ENCODE measurements at places on chromosomes 11 and 22. TPM values are rescaled to one million over a fixed set of nuclear protein-coding genes. Genes with fewer than 3 reads are reported as not detected.

Gene PTGDR2
- 0.85 TPM for total RNA-seq

Gene MIAT
- total RNA-seq, result 0.50 TPM

Gene KIF18A
- 2.4 TPM for total RNA-seq

Gene MUC15
- total RNA-seq, result 21.9 TPM

Gene CDC45
- 4.1 TPM for total RNA-seq

Gene POGLUT3
- total RNA-seq, result 18.0 TPM

Gene ZNF280A
- not detected for total RNA-seq

Gene CDC42BPG
- 26.9 TPM for total RNA-seq

Gene TSSK2
- not detected for total RNA-seq

Gene TBX10
- not detected for total RNA-seq

Gene PRR33
- total RNA-seq, result not detected

Gene APOA4
- not detected for total RNA-seq

Gene MISFA
- not detected for total RNA-seq

GRCh38 chr11:104003491-104003890, 32.9 kb upstream of the DDI1 start:
- H3K27ac ChIP-seq, result no peak overlapping the region
- H3K4me3 ChIP-seq, result no peak overlapping the region
- DNase-seq, result no peak
- no peaks in the 10 kb centered on the region for H3K27me3 ChIP-seq
- H3K36me3 ChIP-seq, result no peaks in the 10 kb centered on the region

DNA sequence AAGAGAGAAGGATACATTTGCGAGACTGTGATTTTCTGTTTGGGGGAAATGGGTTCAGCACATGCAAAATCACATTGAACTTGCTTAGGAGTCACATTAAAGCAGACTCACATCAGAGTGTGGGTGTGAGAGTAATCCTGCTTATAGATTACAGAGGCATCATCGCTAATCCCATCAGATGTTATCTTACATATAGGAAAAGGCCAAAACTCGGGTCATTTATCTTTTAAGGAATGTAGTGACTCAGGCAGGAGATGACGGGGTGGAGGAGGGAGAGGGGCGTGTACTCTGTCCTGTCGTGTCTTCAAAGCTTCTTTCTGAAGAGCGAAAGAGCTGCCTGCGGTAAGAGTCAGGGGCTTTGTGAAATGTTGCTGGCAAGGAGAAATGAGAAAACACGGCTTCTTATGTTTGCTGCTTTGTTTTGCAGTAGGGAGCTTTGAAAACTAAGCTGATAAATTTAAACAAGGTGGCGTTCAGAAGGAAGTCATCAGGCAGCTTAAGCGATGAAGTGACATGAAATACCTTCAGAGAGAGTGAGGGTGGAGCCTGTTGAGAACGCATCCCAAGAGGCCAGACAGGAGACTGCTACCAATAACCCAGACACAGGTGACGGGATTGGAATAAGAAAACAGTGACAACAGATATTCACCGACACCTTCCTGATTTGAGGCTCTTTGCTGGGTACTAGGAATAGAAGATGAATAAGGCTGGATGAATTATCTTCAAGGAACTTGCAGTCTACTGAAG, 2.2 kb upstream of the C11orf16 start:
- H3K27ac ChIP-seq, result no peak overlapping the region
- no peaks in the 10 kb centered on the region for H3K36me3 ChIP-seq
- H3K27me3 ChIP-seq, result no peaks in the 10 kb centered on the region

GRCh38 chr22:33871935-33872334, 48.3 kb downstream of the LARGE1 start:
- peaks cover 6% of the 10 kb centered on the region for H3K4me1 ChIP-seq
- DNase-seq, result no peak
- H3K27me3 ChIP-seq, result no peaks in the 10 kb centered on the region
- no peak overlapping the region for H3K4me3 ChIP-seq
- H3K36me3 ChIP-seq, result no peaks in the 10 kb centered on the region

DNA sequence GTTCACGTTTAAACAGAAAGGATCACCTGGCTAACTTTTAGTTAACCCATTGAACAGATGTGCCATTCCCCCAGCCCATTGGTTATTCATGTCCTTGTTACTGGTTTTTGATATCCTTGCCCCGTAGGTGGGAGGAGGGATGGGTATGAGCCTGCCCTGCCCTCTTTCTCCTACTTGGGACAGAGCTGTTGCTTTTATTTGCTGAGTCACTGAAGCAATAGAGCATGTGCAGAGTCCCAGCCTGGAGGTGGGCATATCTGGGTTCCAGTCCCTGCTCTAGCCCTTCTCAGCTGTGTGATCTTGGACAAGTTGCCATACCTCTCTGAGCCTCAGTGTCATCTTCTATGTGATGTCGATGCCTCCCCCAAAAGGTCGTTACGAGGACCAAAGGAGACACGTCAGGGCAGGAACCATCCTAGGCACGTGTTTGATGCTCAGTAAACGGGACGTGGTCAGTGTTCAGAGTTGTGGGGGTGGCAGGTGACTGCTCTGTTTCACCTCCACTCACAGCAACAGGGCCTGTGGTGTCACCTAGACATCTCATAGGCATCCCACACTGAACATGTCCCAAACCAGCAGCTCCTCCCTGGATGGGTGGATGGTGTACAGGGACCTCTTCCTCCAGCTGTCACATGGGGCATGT, 61.0 kb downstream of the BMAL1 start:
- H3K4me3 ChIP-seq, result peak overlapping the region; percentile 21
- peak overlapping the region; percentile 55 for H3K27ac ChIP-seq
- no peak for DNase-seq
- H3K4me1 ChIP-seq, result peaks cover 11% of the 10 kb centered on the region
- no peaks in the 10 kb centered on the region for H3K36me3 ChIP-seq

GRCh38 chr11:85187992-85188391, 439.2 kb downstream of the DLG2 start:
- H3K4me1 ChIP-seq, result no peaks in the 10 kb centered on the region
- DNase-seq, result no peak
- H3K27me3 ChIP-seq, result no peaks in the 10 kb centered on the region
- H3K36me3 ChIP-seq, result no peaks in the 10 kb centered on the region

DNA sequence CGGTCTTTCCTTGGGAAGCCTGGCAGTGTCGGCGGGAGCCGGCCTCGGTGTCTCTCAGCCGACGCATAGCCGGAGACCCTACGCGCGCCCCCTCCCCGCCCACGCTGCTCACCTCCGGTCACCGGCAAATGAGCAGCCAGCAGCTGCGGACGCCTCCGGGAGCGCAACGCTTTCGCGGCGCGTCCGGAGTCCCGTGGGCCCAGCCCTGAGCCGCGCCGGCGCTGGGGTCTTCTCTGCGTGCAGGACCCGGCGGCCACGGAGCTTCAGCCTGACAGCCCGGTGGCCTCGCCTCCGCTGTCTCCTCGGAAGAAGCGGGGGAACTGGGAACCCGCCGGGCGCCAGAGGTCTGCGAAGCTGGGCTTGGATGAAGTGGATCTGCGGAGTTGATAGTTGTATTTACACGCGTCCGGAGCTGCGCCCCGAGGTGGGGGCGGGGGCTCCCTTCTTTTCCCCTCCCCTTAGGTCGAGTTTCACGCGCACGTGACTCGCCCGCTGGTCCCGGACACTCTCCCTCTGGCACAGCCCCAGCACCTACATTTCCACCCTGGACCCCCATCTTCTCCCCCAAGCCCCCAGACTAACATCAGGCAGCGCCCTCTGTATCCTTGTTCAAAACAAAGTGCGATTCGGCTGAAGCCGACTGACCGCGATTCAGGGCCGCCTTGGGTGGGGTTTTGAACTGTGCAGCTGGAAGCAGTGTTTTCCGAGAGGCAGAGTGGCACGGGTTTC, at the start of gene SLC43A1:
TSS of gene SLC43A1 (minus strand) at position 371 of the 729 bp plus-strand sequence. CDS start 1,591 bp downstream, outside the sequence.
- peak within 1 kb of the TSS; percentile 72 for H3K4me3 ChIP-seq
- no peaks in the 10 kb centered on the region for H3K36me3 ChIP-seq
- peaks cover 13% of the 10 kb centered on the region for H3K4me1 ChIP-seq

DNA sequence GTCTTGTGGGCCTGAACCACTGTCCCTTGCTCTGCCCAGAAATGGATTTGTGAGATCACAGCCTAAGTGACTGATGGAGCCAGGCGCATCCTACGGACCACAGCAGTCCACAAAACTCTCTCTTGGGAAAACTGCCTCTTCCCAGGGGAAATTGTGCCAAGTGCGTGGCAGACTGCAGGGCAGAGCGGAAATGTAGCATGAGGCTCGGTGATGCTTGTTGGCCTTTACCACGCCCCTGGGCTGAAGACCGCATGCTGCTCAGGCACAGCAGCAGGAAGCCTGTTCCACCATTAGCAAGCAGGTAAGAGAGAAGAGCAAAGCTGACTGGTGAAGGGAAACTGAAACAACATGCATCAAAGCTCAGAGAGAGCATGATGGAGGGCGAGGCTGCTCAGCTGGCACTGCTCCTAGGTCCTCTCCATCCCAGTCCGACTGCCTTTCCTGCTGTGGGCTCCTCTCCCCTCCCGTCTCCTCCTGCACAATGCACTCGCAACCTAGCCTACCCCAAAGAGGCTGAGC, 26.5 kb upstream of the SCARF2 start:
- no peak overlapping the region for H3K4me3 ChIP-seq
- no peaks in the 10 kb centered on the region for H3K36me3 ChIP-seq
- H3K27ac ChIP-seq, result no peak overlapping the region
- DNase-seq, result no peak
- no peaks in the 10 kb centered on the region for H3K27me3 ChIP-seq

GRCh38 chr11:29187215-29187614, 829.6 kb downstream of the KCNA4 start:
- H3K27ac ChIP-seq, result no peak overlapping the region
- H3K36me3 ChIP-seq, result no peaks in the 10 kb centered on the region
- DNase-seq, result no peak
- no peak overlapping the region for H3K4me3 ChIP-seq
- no peaks in the 10 kb centered on the region for H3K4me1 ChIP-seq

DNA sequence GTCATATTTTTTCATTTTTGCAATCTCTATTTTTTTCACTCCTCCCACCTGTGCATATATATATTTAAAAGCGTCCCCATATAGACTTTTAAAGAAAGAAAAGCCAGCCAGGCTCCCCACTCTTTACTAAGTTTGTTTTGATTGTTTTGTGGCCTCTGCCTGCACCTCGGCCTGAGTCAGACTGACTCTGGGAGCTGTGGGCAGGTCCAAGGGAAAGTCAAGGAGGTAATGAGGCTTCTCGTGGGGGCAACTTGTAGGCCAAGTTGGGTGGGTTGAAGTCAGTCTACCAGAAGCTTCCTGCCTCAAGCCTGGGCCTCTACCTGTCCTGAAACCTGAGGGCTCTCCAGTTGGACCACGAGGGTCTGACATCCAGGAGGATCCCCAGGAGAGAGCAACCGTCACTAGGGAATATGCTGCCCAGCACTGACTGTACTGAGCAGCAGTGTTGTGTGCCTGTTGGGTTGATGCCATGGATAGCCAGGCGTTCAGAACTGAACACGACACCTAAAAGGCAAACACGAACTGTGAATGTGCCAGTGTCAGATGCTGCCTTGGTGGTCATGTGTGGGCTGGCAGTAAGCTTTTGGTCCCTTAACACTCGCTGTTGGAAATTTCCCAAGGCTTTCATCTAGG, 58.8 kb downstream of the BMAL1 start:
- no peaks in the 10 kb centered on the region for H3K27me3 ChIP-seq
- no peak for DNase-seq
- no peaks in the 10 kb centered on the region for H3K36me3 ChIP-seq
- no peak overlapping the region for H3K27ac ChIP-seq
- peaks cover 20% of the 10 kb centered on the region for H3K4me1 ChIP-seq

DNA sequence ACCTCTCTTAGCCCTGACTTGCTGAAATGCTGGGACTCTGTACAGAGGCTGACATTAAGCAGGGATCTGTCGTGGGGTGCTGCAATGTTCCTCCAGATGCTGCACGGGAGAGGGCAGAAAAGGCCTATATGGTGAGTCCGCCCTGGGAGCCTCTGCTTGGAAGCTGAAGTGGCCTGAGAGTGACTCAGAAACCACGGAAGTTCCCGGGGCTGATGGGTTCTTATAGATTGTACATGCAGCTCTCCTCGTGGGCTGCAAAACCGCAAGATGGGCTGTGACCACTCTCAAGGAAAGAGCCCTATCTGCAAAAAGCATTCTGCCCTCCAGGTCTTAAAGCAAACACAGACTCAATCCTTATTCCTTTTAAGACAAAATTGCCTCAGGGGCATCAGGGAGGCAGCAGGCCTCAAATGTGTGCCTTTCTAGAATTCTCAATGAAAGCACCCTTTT, 5.8 kb upstream of the SLC43A3 start:
- peaks cover 46% of the 10 kb centered on the region for H3K4me1 ChIP-seq
- H3K4me3 ChIP-seq, result no peak overlapping the region
- H3K27me3 ChIP-seq, result no peaks in the 10 kb centered on the region
- H3K36me3 ChIP-seq, result no peaks in the 10 kb centered on the region
- no peak overlapping the region for H3K27ac ChIP-seq
- no peak for DNase-seq

- H3K36me3 ChIP-seq, result no peaks in the 10 kb centered on the region
- H3K4me3 ChIP-seq, result no peak overlapping the region
- DNase-seq, result no peak
- H3K4me1 ChIP-seq, result peaks cover 43% of the 10 kb centered on the region
These were observed 117.0 kb downstream of the SLC1A2 start for GRCh38 chr11:35302398-35302797.

- H3K4me1 ChIP-seq, result no peaks in the 10 kb centered on the region
- H3K4me3 ChIP-seq, result no peak overlapping the region
- no peaks in the 10 kb centered on the region for H3K36me3 ChIP-seq
- no peak for DNase-seq
These were observed 30.3 kb upstream of the ASPHD2 start for GRCh38 chr22:26398741-26399153.

DNA sequence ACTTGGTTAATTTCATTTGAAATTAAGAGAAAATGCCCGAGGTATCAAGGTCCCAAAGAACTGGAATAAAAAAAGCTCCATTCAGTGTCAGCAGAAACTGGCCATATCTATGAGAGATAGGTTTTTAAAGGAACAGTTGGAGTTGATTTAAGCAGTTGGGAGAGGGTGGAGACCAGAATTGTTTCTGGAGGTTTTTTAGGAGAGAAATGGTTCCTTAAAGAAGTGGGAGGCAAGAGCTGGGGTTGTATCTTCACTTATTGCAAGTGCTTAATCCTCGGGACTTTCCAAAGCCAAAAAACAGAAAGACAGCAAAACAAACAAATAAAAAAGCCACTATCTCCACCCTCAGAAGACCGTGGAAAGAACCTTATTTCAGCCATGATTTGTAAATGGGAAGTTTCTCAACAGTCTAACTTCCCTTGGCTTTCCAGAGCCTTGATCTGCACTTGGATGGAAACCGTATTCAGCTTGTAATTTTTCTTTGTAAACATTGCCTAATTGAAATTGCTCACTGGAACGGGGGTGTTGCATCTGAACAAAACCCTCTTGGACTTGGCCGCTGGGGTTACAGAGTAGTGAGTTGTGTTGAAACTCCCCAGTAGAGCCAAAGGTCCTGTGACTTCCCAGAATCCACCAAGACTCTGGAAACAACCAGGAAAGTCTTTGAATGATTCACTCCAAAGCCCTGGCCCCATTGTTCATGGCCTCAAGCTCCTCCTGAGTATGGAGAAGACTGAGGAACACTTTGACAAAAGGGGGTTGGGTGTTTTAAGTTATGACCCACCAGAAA, 115.6 kb downstream of the SLC1A2 start:
- peak overlapping the region; percentile 88 for H3K27ac ChIP-seq
- peaks cover 19% of the 10 kb centered on the region for H3K4me1 ChIP-seq
- H3K4me3 ChIP-seq, result no peak overlapping the region
- no peak for DNase-seq

GRCh38 chr11:128881221-128881620, 9.9 kb upstream of the KCNJ5 start:
- no peak overlapping the region for H3K27ac ChIP-seq
- H3K4me1 ChIP-seq, result peaks cover under 1% of the 10 kb centered on the region
- H3K36me3 ChIP-seq, result no peaks in the 10 kb centered on the region
- no peak overlapping the region for H3K4me3 ChIP-seq

All from esophagus squamous epithelium (tissue), 5 donors.